A375 (cell line): ENCODE measurements at places on chromosomes 1 and 21. TPM values are rescaled to one million over a fixed set of nuclear protein-coding genes. Genes with fewer than 3 reads are reported as not detected.

Gene C8A
- total RNA-seq: not detected in 2 replicates

Gene CRYBG2
- 0.03 TPM in 1 of 2 replicates, not detected in the other for total RNA-seq

Gene OR6K2
- total RNA-seq: not detected in 2 replicates

Gene ADGRL4
- 3.6 and 5.2 TPM in 2 replicates for total RNA-seq

Gene TNFRSF8
- 0.83 and 0.85 TPM in 2 replicates for total RNA-seq

Gene NBPF15
- 51.3 and 55.2 TPM in 2 replicates for total RNA-seq

Gene DMRTA2
- 0.11 and 0.24 TPM in 2 replicates for total RNA-seq

Gene HRNR
- 0.03 TPM in 1 of 2 replicates, not detected in the other for total RNA-seq

Gene NES
- total RNA-seq: 47.5 and 50.1 TPM in 2 replicates

Gene GPR61
- total RNA-seq: not detected in 2 replicates

Gene CCDC27
- total RNA-seq: not detected in 2 replicates

Gene AIRE
- not detected in 2 replicates for total RNA-seq

Gene VHLL
- total RNA-seq: 0.19 TPM in 1 of 2 replicates, not detected in the other

Gene AMPD2
- 107 and 128 TPM in 2 replicates for total RNA-seq

Gene TNN
- total RNA-seq: not detected in 2 replicates

Gene CALML6
- 0.53 and 2.4 TPM in 2 replicates for total RNA-seq

Gene ATP1A2
- total RNA-seq: not detected in 2 replicates

Gene KCNK2
- 0.50 and 0.72 TPM in 2 replicates for total RNA-seq

Gene BLZF1
- total RNA-seq: 29.7 and 33.2 TPM in 2 replicates
